ENCODE measurements at places on chromosomes 12 and 14. TPM values are rescaled to one million over a fixed set of nuclear protein-coding genes. Genes with fewer than 3 reads are reported as not detected.

GRCh38 chr12:78204926-78205325 lies 374.2 kb downstream of the NAV3 start:
- no peak for DNase-seq

- no peak for DNase-seq
Observed at GRCh38 chr14:53310412-53310811, 157.3 kb upstream of the DDHD1 start.

DNA sequence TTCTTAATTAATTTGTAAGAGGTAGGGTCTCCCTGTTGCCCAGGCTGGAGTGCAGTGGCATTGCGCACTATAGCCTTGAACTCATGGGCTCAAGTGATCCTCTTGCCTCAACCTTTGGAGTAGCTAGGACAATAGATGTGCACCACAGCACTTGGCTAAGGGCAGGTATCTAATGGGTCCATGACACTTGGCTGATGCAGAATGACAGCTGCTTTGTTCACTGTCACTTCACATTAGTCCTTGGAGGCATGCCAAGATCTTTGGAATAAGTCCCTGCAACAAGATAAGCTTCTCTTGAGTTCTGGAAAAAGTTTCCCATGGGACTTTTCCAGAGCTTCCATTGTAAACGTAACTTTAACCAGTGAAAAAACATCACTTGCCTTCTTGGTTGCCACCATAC lies 23.4 kb downstream of the COQ6 start:
- no peak for DNase-seq

GRCh38 chr14:101191721-101192660 lies 288.5 kb upstream of the RTL1 start:
- DNase-seq: no peak

DNA sequence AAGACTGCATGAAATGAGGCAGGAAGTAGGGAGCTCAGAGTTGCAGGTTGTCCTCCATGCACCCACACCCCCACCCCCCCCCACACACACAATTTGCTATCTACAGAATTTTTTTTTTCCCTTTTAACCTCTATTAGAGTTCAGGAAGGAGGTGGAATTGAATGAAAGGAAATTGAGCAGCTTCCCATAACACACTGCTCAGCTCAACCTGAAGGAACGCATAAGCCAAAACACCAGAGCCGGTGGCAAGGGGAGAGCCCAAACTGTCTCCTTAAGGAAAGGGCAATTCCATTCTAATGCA lies 74.1 kb downstream of the NUAK1 start:
- DNase-seq: no peak

GRCh38 chr12:53510181-53510812 lies 3.0 kb upstream of the NPFF start:
- no peak for DNase-seq

DNA sequence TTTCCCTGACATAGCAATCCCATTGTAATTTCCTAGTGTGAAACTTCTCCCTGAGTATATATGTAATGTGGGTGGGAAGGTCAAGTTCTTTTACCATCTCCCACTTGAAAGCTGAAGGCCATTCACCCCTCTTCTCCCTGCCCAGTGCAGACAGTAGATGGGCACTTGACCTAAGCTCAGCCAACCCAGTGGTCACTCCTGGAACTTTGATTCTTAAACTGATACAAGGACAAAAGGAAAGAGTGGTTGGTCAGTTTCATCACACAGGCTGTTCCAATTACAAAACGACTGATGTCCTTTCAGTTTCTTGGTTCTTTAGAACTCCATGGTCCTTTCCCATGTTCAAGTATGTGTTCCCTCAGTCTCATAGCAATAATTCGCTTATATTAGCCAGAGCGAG lies 8.4 kb upstream of the APOLD1 start:
- DNase-seq: no peak

GRCh38 chr12:45852508-45852907 lies 123.0 kb downstream of the ARID2 start:
- DNase-seq: no peak

EIF2S3B gene
- 0.34 TPM for total RNA-seq

DNA sequence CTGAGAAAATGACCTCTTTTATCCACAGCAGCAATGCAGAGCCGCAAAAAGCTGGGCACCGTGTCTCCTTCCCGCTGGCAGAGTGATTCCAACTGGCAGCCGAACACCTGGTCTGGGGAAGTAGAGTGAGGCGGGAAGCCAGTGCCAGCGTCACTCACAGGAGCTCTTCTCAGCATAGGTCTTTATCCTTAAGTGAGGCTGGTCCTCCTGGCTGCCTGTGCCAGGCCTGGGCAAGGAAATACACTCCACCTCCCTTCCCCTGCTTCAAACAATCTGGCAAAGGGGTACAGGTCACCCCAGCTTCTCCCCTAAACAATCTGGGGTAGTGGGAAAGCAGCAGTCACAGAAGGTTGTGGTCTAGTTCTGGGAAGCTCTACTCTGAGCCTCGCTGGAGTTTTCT lies 4.8 kb downstream of the ARHGAP9 start:
- no peak for DNase-seq

GRCh38 chr14:79011091-79011919 lies 841.1 kb downstream of the NRXN3 start:
- peak; percentile 53 for DNase-seq

- no peak for DNase-seq
Observed at GRCh38 chr12:88307961-88308360, 165.9 kb downstream of the TMTC3 start.

SLC38A4 gene
- total RNA-seq: 14.5 TPM

DNA sequence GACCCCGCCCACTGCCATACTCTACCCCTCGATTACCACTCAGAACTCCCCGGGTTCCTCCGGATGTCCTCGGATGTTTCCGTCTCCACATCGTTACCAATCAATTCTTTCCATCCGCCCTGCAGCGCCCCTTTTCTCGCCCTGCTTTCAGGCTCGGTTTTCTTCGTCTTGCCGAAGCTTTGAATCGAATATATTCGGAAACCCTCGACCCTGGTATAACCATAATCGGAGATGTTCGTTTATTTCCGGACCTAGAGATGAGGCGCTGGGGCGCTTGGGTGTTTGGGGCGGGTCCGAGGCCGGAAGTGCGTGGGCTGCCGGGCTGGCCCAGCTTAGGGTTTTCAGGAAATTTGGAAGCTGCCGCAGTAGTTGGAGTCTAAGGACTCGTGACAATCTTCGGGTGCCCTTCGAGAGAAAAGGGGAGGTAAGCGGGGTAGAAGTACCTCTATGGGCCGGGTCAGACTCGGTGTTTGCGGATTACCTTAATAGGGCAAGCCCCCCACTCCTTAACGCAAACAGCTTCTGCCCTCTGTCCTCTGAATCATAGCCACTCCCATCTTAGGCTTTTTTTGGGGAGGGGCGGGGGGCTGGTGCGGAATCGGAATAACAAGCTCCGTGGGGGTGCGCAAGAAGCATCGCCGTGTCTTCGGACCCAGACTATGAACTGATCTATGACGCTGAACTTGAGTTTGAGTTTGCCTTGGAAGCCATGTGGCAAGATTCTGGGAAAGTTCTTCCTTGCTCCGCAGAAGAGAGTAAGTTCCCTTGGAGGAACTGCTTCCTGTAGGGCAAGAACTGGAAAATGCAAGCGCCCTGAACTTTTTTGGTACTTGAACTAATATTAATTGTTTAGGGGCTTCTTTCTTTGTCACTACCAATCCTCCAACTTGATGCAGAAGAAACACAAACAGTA lies at the start of gene C14orf119:
TSS of gene C14orf119 (plus strand) at position 310 of the 913 bp plus-strand sequence. CDS start 2,154 bp downstream, outside the sequence.
- DNase-seq: peak; percentile 98

DNA sequence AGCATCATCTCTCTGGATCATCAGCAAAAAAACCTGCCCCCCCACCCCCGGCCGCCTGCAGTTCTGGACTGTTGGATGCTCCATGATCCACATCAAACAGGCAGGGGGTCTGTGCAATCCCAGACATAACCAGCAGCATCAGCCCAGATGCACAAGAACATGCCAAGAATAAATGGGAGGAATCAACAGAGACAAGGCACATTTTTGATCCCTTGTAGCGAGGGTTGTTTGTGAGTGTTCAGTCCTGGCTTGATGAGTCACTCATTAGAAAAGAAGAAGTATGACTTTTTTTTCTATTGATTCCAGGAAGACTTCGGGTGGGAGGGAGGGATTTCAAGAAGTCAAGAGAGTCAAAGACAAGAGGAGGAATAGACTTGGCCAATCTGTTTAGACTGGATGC lies 244.2 kb downstream of the KSR2 start:
- no peak for DNase-seq

KRT72 gene
- not detected for total RNA-seq

DNA sequence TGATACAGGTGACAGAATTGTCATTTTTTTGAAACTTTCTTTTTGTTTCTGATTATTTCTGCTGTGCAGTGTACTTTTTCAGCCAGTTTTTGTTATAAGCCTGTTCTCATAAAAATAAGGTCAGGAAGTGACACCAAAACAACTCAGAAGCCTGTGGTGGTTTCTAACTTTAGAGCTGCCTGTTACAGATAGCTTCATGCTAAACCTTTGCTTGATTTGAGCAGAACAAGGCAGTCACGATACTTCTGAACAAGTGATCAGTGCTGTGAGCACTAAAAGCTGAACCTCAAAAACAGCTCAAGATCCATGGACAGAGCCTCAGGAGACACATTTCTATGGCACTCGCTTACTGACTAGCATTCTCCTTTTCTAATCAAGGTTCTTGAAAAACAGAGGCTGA lies 82.0 kb downstream of the PRKCH start:
- DNase-seq: no peak
